SK-N-SH (cell line): ENCODE measurements at places on chromosomes 7 and 10.

GRCh38 chr10:11724938-11725776 is 17.0 kb upstream of the ECHDC3 start:
- DNase-seq = peak; percentile 78

DNA sequence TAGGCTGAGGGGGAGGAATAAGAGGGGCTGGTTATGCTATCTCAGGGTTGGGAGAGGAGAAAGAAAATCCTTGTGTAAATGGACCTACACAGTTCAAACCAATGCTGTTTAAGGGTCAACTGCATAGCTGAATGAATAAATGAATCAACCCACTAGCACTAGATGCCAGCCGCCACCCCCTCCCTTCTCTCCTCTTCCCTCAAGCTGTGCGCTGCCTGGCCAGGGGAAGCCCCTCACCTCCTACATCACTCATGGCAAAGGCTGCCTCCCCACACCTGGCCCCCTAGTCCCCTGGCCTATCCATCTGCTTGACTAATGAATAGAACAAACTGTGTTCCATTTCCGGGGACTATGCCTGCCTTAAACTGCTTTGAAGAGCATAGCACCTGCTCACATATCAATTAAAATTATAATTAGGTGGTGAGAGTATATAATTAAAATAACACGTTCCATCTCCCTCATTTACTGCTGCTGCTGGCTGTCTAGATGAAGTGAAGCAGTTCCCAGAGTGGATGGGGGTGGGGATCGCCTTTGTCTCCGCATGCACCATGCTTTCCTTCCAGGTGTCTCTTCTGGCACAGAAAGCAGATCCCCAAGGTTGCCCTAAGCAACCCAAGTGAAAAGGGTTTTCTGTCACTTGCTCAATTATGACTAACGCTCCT is 32.6 kb downstream of the GRID1 start:
- DNase-seq = no peak

DNA sequence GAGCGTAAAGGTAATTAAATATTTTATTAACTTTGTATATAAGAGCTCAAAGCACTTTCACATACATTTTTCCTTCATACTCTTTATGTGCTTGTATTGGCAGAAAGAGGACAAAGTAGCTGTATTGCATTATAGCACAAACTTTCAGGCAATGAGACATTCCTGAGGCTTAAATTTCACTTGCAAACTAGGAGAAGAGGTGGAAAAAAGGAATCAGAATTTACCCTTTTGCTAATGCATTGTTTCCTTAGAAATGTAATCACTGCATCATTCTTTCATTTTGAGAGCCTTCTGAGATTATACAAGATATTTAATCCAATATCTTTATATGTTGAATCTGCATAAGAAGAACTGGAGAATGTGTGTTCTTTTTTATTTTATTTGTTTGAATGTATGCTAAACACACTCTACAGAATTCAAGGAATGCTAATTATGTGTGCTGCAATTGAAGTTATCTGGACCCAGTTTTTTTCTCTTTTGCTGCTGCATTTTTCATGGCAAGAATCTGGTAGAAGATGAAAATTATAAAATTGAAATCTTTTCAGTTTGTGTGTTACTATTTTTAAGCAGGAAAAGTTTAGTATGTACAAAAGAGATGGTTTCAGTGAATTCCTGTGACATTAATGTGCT is 185.1 kb downstream of the NXPH1 start:
- DNase-seq = no peak

DNA sequence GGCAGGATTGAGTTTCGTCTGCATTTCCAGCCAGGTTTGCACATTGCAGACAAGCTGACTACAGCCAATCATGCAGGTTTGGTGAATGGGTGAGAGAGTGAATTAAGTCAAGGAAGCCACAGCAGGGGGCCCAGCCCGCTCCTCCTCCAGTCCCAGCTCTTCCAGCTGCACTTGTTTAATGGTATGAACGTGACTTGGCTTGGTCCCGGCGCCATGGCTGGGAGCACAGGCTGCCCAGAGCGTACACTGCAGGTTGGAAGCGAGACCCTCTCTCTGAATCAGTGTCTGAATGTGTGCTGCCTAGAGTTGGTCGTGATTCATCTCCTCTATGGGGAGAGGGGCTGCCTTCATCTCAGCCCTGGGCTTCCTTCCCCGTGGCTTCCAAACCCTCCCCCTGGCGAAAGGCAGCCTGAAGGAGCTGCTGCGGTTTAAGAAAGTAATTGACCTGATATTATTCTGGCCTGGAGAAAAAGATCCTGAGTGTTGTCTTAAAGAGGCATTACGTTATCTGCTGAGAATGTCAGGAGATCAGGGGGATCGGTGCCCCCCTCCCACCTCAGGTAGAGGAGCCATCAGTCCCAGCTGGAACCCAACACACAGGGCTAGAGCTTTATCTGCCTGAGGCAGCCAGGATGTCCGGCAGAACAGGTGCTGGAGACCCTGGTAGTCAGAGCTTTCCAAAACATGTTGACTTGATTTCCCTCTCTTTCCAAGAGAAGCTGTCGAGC is 132.1 kb downstream of the COL26A1 start:
- no peak for DNase-seq

GRCh38 chr7:158979635-158980351 is 123.4 kb downstream of the DYNC2I1 start:
- no peak for DNase-seq

- DNase-seq = no peak
Measured at GRCh38 chr7:6234384-6234783, 38.0 kb downstream of the CYTH3 start.

DNA sequence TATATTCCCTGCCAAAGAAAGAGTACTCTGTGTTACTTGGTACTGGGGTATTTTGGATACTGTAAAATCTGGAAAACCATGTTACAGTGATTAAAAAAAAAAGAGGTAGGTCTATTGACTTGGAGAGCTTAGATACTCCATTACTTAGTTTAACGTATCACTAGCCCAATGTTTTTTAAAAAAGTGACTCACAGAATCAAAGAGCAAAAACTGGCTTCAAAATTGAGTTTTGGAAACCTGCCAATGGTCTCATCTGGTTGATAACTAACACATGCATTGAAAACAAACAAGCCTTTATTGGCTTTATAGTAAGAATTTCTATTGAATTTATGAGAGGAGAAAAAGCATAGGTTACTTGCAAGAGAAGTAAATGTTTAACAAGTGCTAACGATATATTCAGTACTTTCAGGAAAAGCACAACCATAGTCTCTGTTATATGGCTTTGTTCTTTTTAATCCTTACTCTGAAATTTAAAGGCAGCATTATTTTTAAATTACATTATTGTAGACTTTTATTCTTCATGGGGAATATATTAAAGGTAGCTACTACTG is 563.3 kb upstream of the SORCS1 start:
- peak; percentile 8 for DNase-seq

- DNase-seq = peak; percentile 93
Measured at GRCh38 chr7:85186521-85187241, at the start of gene SEMA3D. Gene SEMA3D, minus strand, starts transcription at chr7:85187056. Its CDS starts 65,165 bp downstream, at chr7:85121891.

DNA sequence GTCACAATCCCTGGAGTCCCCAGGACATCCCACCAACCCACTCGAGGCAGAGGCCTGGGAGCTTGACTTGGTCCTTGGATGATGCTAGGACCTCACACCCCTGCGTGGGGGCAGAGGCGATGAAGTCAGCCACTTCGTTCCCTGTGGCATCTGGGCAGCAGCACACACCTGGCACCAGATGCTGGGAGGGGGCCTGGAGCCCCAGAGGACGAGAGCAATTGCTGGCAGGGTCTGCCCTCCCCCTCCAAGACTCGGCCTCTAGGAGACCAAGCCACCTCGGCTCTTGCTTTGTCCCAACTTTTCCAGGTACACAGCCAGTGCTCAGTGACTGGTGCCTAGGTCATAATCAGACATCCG is 39.1 kb downstream of the DPYSL4 start:
- no peak for DNase-seq

DNA sequence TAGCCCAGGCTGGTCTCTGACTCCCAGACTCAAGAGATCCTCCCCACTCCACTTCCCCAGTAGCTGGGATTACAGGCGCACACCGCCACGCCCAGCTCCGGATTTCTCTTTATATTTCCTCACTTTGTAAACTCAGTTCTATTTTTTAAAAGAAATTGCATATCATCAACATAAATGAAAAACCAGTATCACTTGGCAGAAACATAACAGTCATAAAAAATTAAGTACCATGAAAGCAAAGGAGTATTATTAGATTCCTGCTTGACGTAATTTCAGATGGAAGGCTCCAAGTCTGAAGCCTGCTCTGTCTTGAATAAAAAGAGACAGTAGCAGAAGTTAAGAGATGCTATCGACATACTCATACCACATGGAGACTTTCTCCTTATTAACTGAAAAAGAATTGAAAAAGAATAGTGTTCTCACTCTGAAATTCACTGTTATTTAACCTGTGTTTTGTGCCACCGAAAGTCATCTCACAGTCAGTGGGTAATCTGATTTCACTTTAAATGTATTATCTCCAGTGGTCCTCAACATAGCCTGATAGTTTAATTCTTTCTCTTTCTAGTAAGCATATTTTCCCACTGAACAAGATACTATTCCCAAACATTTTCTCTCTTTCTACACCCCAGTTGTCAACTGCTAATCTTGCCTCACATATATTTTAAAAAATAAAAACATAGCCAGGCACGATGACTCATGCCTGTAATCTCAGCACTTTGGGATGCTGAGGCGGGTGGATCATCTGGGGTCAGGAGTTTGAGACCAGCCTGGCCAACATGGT is 40.3 kb upstream of the ADRB1 start:
- DNase-seq = no peak

GRCh38 chr10:91511549-91512330 is 101.6 kb downstream of the HECTD2 start:
- DNase-seq = no peak

DNA sequence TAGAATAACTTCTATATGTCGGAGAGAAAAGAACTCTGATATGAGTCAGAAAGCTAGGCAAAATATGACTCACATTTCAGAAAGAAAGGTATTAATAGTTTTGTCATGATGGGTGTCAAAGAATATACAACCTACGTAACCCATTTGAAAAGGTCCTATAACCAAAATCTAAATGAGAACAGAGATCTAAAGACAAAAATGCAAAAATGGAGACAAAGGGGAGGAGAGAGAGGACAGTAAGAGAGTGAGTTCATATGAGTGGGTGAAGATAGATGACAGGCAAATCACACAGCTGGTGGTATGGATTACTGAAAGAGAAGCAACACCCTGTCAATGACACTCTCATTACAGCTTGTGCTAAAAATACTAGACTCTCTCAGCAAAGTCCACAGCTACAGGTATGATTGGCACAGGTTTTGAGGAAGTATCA is 25.6 kb downstream of the ANKMY2 start:
- DNase-seq = no peak

- no peak for DNase-seq
Measured at GRCh38 chr10:112628951-112629609, 182.1 kb downstream of the VTI1A start.

DNA sequence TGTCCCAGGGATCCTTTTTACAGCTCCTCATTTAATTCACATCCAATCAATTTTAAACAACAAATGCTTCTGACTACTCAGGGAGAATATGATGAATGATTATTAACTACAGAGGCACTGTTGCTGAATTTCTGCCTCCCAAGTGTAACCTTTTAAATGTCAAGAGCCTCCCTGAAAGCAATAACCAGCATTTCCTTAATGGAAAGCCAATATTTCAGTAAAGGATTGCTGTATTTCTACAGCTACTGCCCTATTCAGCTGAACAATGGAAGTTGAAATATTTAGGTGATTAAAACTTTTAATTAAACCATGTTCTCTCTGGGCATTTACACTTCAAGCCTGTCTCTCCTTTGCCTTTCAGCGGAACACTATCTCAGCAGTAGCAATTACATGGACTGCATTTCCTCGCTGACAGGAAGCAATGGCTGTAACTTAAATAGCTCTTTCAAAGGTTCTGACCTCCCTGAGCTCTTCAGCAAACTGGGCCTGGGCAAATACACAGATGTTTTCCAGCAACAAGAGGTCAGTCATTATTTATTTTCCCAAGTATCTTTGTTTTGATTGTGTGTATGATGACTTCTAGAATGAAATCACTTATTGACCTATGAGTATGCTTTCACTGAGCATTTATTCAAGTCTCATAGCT is 304.7 kb downstream of the BICC1 start:
- DNase-seq = no peak

DNA sequence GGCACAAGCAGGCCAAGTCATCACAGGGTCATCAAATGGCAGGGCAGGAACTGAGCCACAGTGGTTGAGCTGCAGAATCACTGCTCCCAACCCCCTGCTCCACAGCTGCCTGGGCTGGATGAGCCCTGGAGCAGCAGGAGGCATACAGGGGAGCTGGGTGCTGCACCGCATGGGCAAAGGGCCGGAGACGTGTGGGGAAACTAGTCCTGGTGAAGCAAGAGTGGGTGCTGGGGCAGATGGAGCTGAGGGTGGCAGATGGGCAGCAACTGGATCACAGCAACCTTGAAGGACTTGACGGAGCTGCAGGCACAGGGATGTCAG is 16.0 kb upstream of the VOPP1 start:
- no peak for DNase-seq

- DNase-seq = no peak
Measured at GRCh38 chr7:99128076-99128950, 15.6 kb downstream of the SMURF1 start.

- no peak for DNase-seq
Measured at GRCh38 chr7:3977391-3977790, 676.3 kb downstream of the SDK1 start.

GRCh38 chr10:35685402-35685801 is 43.3 kb upstream of the FZD8 start:
- no peak for DNase-seq

DNA sequence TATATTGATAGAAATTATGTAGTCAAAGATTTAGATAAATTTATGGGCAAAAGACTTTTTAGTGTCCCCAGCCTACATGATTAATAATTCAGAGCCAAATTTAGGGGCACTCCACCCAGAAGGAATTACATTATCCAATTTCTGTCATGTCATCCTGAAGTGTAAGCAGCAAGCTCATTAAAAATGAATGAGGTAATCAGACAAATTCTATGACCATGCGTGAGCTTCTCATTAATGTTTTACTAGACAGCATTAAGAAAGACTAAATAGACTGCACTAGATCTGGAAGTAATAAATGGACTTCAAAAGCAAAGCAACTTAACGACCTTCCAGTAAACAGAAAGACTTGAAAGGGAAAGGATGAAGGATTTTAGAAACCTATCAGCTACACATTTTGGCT is 22.7 kb upstream of the TRUB1 start:
- no peak for DNase-seq

GRCh38 chr7:123645516-123645915 is 10.2 kb upstream of the LMOD2 start:
- no peak for DNase-seq

- no peak for DNase-seq
Measured at GRCh38 chr10:24468281-24468751, 255.4 kb downstream of the ARHGAP21 start.

- no peak for DNase-seq
Measured at GRCh38 chr7:33388332-33388731, 259.0 kb downstream of the BBS9 start.

- no peak for DNase-seq
Measured at GRCh38 chr7:47153058-47153457, 428.9 kb downstream of the TNS3 start.

GRCh38 chr7:51950813-51951212 is 634.2 kb upstream of the COBL start:
- DNase-seq = peak; percentile 59

DNA sequence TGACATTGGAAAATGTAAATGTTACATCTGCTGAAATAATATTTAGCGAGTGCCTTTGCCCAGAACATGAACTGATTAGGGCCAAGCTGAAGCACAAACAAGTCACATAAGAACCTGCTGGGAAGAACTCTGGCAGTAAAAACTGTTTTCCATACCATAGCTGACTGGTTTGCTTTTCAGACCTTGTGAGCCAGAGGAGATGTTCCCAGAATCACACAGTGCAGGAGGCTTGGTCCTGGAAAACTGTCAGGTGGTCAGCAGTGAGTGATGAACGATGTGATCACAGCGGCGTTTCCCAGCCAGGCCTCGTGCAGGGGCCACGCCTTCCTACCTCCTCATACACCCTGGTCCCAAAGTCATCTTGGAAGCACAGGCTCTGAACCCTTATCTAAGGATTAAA is 164.2 kb upstream of the EEPD1 start:
- DNase-seq = no peak
